ENCODE measurements at places on chromosomes 13 and 19.

DNA sequence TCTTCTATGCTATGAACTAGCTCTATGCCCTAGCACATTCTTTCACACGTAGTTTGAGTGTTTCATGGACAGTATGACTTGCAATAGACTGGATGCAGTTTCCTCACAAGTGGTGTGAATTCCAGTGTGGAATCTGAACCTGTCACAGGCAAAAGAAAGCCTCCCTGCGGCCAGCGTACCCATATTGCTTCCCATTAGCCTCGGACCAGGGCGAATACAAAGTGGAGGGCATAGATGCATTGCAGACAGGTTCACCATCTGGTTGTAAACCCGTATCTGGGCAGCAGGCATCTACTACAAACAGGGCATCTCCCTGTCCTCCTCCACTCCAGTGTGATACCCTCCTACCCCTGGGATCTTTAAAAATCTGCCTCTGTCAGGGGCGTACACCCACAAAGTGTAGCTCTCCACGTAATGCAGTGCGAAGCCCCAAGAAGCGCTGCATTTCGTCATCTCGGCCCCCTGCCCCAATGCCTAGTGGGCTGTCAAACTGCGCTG is 1.4 kb upstream of the CIC start:
- DNase-seq = peak; percentile 20

GRCh38 chr19:46449228-46449627 is 20.5 kb upstream of the PNMA8C start:
- DNase-seq = no peak

DNA sequence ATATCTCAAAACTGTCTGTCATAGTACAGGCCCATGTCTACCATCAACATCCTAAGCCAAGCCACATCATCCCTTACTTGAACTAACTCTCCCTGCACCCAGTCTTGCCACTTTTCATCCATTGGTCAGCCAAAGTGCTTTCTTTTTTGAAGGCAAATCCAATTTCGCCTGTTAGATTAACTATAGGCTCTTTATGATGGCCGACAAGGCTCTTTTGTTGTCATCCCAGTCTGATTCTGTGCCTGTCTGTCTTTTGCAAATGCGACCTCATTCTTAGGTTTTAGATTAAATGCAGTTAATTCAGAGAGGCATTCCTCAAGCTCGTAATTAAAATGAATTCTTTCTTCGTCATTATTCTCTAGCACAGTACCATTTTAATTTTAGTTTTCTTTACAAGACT is 148.3 kb downstream of the HS6ST3 start:
- no peak for DNase-seq

GRCh38 chr13:67520886-67521285 is 290.8 kb upstream of the PCDH9 start:
- no peak for DNase-seq

GRCh38 chr13:24670961-24671381 is 9.2 kb upstream of the ATP12A start:
- DNase-seq = peak; percentile 21

DNA sequence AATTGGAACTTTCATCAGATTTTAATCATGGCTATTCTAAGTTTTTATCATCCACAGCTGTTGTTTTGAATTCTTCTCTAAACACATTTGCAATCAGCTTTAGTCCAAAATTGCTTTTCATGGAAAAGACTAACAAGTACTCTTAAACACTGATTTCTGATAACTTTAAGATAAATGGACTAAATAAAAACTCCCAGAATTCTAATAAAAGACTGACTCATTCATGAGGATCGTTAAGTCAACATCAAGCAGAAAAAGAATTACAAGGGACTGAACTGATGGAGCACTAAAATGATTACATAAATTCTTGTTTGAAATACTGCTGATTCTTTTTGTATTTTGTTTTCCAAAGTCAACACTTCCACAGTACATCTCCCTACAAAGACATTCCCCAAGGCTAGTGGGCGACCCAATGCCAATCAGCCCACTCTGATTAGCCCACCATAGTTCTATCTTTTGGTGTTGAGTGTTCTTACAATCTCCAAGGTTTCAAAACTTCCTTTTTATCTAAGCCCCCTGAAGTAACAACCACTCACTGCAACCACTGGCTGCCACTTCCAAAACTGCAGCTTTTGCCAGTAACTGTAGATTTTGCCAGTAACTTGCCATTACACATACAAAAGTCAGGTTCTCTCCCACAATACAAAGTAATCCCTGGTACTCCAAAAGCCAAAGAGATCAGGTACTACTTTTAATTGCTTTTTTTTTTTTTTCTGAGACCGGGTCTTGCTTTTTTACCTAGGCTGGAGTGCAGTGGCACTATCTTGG is 14.0 kb upstream of the NAA16 start:
- DNase-seq = no peak

GRCh38 chr19:48363500-48363809 is 285 bp downstream of the TMEM143 start:
- DNase-seq = no peak

GRCh38 chr19:1861599-1862031 is 1.8 kb downstream of the KLF16 start:
- DNase-seq = no peak

GRCh38 chr13:23788459-23788858 is 100.7 kb downstream of the MIPEP start:
- DNase-seq = no peak

Measured in DMS79 treated with DMSO at 0.1 percent for 48 hours (cell line).